ENCODE measurements at places on chromosomes 2 and 18.
A peak's percentile ranks its signal among the peaks of the same experiment; 100 is the strongest.

DNA sequence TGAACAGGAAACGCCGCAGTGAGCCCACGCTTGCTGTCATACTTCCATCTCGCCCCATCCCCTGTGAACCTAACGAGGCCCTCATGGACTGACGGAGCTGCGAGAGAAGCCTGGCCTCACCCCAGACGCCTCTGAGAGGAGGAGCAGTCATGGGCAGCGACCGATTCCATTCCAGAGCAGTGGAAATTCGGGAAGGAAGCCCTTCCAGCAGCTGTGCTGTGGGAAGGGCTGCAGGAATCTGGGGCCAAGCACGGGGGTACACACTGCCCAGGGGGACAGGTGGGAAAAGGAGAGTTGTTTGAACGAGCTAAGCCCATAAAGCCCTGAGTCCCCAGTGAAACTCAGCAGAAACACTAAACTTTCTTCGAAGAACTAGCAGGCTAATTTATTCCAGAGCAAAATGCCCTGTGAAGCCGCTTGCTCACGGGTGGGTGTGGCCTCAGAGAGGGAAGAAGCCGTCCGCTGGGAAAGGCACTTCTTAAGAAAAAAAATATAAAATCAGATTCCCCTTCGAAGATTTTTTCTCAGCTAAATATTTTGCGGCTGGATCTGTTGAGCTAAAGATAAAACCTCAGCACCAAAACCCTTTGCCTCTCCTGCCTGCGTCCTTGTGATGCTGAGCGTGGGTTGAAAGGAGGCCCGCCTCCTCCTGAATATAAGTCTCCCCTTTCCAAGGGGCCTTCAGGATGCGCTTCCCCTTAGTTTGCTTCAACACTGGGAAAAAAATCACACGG is 38.2 kb downstream of the ANKMY1 start:
- no peak for DNase-seq

DNA sequence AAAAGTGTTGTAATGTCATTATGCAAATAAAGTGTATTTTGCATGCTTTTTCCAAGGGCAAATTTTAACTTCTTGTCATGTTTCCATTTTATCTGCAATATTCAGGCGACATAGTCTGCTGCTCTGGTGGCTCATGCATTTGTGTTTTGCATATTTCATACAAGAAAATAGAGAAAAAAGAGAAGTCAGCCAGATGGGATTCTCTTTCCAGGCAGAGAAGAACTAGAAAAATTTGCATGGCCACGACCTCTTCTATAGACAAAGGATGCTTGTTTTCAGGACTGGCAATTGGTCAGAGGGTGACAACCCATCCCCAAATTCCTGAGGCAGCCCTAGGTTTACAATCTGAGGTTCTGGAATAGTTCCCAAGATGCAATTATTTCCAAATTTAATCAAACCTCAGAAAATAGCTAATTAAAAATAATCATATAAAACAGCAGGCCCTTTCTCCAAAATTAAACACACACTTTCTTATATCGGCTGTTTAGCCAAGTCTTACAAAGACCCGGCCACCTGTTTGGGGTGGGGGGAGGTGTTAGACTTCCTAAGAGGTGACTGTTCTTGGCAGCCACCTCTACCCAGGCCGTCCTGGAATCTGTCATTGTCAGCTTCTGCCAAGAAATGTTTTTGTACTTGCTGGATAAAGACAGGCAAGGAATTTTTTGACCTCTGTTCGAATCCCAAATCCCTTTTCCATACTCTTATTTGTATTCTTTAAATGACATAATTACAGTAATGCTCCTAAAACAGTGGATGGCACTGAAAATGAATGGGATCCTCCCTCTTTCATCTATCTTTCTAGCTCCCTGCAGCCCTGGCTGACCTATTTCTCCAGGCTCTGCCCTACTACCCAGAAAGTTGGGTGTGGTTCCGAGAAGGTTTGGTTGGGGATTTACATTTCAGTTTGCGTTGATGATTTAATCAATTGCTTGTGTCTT is 20.8 kb upstream of the SOS1 start:
- no peak for DNase-seq

- DNase-seq: peak; percentile 9
Observed at GRCh38 chr2:239008004-239008403, 160.1 kb downstream of the TWIST2 start.

- DNase-seq: no peak
Observed at GRCh38 chr18:9495916-9496705, 20.8 kb downstream of the RALBP1 start.

GRCh38 chr2:187544371-187545080 is 9.7 kb downstream of the TFPI start:
- no peak for DNase-seq

- DNase-seq: no peak
Observed at GRCh38 chr18:43013486-43013885, 102.0 kb downstream of the RIT2 start.

GRCh38 chr2:179712825-179713224 is 148.6 kb downstream of the ZNF385B start:
- DNase-seq: no peak

GRCh38 chr18:59268721-59269562 is 4.3 kb downstream of the RAX start:
- no peak for DNase-seq

DNA sequence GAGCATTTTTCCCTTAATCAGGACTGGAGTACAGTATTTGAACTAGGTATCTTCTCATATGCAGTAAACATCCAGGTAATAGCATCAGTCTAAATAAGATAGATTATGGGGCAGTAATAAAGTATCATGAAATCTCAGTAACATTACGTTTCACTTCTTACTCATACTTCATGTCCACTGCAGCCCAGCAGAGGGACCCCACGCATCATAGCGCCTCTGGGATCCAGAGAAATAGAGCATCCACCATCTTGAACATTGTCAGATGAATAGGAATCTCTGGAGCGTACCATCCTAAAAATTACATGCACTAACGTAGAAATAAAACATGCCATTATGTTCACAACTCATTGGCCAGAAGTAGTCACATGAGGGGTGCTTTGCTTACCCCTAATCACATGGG is 499.0 kb downstream of the CPS1 start:
- DNase-seq: no peak

DNA sequence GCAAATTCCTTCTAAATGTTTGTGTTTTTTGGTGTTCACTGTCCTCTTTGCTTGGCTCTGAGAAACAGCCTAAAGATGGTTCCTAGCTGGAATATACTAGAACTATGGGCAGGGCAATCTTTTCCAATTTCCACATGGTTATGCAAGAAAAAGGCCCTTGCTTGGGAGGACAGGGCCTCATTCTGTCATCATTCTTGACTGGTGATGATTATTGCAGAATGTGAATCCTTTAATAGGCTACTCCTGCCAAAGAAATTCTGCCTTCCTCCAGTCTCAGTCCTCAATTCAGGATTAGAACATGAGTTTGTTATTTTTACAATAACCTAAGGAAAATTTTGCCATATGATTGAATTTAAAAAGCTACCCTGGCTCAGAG is 218.7 kb downstream of the HNMT start:
- DNase-seq: no peak

DNA sequence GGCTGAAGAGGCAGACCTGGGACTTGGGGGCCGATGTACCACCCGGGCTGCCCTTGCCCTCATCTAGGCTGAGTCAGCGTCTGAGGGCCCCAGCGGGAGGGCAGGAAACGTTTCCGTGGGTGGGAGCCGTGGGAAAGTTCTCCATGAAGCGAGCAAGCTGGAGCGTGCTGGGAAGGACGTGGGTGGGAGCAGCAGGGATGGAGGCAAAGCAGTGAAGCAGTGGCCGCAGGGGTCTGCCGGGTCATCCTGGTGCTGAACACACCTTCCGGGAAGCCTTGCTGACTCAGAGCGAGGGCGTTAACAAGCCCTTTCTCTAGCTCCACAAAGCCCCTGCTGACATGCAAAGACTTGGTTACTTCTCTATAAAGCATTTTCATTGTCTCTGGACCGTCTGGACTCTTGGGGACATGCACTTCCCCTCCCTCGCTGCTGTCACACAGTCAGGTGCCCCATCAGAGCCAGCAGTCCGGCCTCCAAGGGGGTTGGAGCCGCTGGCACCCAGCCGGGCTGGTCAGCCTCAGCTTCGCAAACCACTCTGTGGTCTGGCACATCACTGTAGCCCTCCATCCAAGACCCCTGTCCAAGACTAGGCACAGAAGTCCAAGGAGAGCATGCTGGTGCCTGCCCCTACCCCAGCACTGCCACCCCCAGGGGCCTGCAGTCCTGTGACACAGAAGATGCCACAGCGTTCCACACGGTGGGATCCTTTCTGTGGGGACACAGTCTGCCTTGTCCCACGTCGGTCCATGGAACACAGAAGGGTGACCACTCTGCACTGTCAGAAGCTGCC is 115.1 kb upstream of the GPC1 start:
- peak; percentile 72 for DNase-seq

DNA sequence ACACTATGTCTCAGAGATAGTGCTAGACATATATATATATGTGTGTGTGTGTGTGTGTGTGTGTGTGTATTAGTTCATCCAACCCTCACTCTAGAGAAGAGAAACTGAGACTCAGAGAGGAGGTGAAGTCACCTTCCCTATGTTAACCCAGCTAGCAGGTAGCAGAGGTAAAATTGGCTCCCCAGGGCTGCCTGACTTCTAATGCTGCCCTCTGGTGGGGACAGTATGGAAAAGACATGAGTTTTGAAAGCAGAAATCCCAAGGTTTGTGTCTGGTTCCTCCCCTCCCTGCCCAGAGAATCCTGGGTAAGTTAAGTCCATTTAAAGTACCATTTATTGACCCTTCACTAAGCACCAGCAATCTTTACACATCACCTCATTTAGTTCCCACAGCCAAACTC is 137.7 kb downstream of the THNSL2 start:
- DNase-seq: no peak

DNA sequence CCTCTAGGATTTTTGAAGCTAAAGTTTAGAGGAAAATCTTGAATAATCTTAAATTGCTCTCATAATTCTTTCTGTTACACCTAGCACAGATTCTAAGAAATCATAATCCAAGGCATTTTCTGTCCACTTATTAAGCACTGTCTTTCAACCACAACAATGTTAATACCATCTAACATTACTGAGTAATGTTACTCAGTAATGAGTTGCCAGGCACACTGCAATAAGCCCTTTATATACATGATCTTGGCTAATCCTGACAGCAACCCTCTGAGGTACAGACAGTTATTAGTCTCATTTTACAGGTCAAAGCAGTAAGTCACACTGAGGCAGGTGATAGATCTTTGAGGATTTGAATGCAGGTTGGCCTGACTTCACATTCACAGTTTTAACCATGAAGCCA is 291.9 kb downstream of the ALK start:
- no peak for DNase-seq

DNA sequence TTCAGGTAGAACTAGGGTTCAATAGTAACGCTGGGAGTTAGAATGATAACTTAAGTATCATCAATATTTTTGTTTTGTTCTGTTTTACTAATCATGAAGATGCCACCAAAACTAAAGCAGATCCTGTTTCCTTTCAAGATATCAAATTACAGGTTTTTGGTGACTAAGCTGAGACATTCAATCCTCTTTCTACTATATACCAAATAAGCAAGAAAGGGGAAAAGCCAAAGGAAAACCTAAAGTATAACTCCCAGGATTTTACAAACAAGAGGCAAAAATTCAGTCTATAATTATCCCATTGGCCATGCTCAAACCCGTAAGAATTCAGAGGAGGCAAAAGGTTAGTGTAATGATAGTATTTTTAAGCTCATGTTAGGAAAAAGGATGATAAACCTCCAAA is 175.2 kb upstream of the CCDC150 start:
- DNase-seq: no peak

DNA sequence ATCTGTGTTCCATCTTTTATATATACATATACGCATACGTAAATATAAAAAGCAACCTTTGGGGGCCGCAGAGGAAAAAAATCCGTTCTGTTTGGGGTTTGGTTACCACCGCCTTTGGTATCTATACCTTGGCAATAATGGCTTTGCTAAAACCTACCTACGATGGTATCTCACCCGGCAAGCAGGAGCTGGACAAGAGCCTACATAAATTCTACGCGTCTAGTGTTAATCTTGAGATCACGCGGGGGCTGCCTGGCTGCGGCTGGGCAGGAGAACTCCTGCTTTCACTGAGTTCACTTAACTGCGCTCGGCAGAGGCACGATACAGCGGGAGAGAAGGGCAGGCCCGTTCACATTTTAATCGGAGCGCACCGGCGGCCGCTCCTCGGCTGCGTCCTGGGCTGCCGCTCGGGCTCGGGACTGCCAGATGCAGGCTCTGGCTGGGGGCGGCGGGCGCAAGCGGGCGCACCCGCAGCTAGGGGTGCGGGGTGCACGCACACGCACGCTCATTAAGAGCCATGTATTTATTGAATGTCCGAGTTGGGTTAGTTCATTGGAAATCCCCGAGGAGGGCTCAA is 1.7 kb upstream of the POU3F3 start:
- peak; percentile 74 for DNase-seq

- DNase-seq: no peak
Observed at GRCh38 chr2:10279946-10280463, 22.7 kb upstream of the HPCAL1 start.

DNA sequence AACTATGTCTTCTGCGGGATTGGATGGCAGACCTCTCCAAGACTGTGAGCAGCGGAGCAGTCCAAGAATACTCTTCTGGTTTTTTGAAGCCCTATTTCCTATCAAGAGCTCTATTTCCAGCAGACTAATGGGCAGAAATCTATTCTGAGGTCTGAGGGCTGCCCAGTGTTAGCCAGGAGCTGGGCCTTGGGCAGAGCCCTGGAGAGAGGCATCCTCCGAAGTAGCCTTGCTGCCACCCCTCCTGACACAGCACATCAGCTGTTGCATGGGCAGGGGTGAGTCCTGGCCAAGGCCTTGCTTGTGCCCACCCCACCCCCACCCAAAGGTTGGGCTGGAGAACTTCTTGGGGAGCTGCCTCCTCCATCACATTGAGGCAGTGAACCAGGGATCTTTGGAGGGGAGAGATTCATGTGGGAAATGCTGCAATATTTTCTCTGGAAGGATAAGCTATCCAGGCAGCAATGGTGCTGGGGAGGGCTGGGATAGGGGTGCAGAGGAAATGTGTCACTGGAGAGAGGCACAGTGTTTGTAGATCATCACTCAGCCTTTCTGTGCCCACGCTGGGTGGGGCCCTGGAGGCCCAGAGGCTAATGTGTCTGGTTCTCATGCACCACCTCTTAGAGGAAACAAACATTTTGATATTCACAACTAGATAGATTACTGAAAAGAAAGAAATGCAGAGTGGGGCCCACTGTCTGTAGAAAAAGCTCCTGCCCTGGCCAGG is 104.7 kb downstream of the VSNL1 start:
- no peak for DNase-seq

All from head of caudate nucleus (tissue), 42 donors.